ENCODE measurements at places on chromosomes 12 and 14.

DNA sequence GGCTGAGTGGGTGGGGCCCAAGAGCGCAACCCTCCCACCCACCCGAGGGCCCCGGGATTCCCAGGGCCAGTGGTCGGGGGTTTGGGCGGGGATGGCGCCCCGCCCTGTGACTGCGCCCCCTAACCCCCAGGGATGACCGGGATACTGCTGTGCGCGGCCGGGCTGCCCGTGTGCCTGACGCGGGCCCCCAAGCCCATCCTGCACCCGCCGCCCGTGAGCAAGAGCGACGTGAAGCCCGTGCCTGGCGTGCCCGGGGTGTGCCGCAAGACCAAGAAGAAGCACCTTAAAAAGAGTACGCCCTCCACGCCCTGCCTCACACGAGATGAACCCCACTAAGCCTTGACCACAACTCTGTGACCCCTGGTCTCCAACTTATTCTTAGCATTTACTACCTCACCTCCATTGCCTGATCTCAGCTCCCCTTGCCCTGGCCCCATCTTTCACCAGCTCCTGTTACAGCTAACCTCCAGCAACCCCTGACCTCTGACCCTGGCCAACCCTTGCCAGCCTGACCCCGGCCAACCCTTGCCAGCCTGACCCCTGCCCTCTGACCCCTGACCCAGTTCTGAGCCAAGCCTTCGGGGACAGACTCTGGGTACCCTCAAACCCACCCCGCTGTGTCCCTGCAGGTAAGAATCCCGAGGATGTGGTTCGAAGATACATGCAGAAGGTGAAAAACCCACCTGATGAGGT, 37.0 kb downstream of the DTX1 start:
- DNase-seq, result no peak

GRCh38 chr12:114403011-114403689, 2.8 kb downstream of the TBX5 start:
- DNase-seq, result no peak

DNA sequence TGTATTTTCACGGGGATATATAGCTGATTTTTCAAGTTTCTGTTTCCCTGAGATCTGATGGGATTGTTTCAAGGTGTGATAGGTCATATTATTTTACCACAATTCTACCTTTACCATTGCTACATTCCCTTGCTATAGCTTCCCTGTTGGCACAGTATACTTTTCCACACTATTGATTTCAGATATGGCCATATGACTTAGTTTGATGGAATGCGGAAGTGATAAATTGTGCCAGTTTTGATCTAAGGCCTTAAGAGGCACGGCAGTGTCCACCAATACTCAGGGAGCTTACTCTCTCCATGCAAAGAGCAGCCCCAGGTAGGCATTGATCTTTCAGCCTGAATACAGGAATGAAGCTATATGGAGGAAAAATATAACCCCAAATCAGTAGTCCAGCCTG, 315.7 kb downstream of the SLC16A7 start:
- DNase-seq, result no peak

DNA sequence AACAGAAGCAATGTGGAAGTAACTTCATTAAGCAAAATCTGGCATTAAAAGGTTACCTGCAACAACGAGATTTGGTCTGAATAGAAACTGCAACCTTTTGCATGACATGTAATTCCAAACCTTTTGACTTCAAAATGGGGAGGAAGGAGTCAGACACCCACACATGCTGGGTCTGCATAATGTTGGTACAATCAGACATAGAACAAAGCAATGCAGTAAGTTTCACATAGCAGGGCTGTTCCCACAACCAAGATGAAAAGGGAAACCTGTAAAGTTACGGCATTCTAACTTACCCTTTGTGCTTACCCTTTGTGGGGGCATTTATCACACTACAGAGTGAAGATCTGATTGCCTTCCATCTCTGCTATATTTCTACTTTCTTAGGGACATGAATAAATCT, 10.1 kb upstream of the SLC35F4 start:
- DNase-seq, result no peak

DNA sequence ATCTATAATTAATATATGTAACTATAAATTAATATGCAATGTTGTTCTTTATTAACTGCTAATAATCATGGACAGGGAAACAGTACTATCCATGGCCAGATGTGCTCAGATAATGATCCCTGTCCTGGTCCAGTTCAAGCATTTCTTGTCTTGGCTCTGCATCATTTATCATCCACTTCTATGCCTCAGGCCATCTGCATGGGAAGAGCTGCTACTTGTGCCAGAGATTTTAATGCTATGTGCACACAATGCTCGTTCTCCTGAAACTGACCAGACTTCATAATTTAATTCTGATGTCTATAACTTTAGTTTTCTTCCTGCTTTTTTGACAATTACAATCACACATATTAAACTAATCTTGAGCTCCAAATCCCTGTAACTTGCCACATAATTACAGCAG, 11.2 kb upstream of the TMX1 start:
- DNase-seq, result no peak

- no peak for DNase-seq
Observed at GRCh38 chr12:15751741-15752140, 37.4 kb downstream of the EPS8 start.

- DNase-seq, result no peak
Observed at GRCh38 chr14:56840221-56840620, 29.9 kb upstream of the OTX2 start.

DNA sequence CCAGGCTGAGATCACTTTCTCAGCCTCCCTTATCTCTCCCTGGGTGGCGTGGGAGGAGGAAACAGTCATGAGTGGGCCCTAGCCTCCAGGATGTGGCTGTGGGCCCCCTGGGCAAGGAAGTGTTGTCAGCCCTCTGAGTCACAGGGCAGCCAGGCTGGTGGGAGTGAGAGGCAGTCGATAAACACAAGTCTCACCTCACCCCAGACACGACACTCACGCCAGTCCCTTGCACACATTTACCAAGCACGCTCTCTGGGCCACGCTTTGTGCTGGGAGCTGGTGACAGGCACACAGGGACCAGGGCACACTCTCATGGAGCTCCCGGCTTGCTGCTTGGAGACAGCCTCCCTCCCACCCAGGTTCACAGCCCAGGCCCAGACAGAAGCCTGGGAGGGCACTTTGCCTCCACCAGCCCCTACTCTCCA, 1.9 kb upstream of the KRT79 start:
- no peak for DNase-seq

GRCh38 chr12:120071493-120072020, 45.0 kb downstream of the RAB35 start:
- DNase-seq, result no peak

DNA sequence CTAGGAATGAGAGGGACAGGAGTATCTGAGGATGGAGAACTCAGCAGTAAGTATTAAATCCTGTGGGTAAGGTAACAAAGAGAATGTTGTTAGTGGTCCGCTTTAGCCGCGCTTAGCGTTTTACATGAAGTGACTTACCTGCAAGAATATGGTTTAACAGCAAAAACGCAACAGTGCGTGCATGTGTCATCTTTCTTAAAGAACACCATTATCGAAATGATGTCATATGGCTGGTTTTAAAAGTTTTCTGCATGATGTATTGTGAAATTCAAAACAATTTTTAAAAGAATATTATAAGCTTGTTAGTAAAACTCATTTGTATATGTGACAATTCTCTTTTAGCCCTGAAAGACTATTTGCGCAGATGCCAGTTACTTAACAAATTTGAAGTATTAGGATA, 1.7 kb downstream of the LEMD3 start:
- DNase-seq, result no peak

DNA sequence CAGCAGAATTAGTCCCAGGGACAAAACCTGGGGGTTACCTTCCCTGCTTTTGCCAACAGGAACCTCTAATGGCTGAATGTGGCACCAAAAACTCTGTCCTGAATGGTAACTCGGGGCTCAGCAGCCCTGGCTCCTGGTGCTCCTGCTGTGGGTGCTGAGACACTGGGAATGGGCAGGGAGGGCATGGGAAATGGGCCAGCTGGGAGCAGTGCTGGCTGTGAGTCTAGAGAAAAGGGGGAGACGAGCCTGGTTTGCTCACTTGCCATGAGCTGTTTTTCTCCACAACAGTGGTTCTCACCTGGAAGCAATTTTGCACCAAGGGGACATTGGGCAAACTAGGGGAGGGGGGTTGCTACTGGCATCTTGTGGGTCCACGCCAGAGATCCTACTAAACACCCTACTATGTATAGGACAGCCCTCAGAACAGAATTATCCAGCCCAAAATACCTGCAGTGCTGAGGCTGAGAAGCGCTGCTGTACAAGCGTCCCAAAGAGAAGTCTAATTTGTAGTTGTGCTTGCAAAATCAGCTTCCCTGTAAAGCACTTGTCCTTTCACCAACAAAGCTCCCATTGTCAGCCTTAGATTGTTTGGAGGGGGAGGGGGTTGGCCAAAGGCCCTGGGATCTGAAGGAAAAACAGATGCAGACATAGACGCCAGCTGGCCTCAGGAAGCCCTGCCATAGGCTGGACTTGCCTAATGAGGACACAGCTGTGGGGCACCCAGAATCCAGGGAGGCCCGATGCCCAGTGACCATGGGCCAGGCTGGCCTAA, 3.6 kb downstream of the LRRC74A start:
- no peak for DNase-seq

DNA sequence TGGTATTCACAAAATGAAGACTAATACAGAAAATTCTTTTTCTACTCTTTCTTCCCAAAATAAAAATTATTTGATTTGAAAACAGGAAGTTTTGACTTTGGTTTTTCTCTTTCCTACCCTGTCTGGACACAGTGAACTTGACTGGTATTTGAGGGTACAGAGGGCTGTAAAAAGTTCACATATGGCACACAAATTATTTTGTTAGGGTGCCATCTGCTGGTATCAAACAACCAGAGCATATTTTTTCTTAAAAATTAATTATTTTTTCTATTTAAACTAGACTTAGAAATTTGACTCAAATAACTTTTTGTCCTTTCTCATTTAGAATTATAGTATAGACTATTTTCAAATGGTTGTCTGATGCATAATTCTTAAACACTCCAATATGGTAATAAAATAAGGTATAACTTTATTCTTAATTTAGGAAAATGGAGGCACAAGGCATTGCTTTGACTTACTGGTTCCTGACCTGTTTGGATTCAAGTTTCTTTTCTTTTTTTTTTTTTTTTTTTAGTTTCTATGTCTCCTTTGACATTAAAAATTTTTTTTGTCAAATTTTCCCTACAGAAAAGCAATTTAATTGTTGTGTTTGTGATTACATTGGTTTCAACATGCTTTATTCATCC, 390.6 kb downstream of the PRKD1 start:
- peak; percentile 56 for DNase-seq

DNA sequence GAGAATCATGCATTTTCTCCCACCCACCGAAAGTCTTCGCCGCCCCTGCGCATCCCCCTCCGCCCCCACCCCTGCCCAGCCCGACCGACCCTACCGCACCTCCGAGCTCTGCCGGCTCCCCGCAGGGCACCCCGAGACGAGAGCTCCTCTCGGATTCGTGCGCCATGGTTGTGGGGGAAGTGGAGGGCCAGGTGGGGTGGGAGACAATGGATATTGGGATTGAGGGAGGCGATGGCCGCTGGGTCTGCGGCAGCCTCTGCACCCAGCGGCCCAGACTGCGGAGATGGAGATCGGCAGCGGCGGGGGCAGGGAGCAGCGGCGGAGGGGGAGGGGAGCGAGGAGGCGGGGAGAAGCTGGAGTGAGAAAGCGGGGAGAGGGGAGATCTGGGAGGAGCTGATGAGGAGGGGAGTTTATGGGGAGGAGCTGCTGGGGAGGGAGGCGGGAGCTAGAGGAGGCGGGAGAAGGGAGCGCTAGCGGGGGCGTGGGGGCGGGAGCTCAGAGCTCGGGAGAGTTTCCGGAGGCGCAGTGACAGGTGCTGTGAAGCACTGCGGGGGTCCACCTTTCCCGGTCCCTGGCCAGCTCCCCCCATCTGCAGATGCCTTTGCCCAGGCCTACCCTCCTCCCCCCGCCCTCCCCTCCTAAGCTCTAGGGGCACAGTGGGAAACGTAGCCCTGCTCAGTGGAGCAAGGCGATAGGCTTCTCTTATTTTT, at the start of gene SALL2:
Gene SALL2, minus strand, starts transcription at position 385 of the 710 bp plus-strand sequence. Its CDS starts 219 bp downstream, at position 166.
- peak; percentile 93 for DNase-seq

DNA sequence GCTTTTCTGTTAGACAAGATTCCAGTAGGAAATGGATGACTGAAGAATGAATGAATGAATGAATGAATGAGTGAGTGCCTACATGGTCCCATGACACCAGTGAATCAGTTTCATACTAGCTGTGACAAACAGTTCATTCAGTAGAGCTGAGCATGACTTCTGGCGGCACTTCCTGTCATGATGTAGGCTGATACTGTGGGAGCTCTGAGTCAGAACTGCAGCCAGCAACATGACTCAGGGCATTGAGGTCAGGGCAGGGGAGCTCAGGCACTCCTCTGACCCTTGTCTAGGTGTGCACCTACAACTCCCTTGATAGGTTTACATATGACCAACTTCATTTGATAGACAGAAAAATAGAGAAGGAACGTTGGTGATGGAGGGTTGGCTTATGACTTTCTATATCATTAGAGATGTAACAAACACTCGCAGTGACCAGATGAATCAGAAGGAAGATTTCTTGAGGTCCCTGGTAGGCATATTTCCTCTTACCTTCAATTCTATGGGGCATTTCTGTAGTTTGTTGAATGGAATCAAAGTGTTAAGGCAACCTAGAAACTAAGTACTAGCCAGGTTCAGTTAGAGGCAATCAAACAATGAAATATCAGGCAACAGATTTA, 139.3 kb upstream of the ARHGAP5 start:
- no peak for DNase-seq

DNA sequence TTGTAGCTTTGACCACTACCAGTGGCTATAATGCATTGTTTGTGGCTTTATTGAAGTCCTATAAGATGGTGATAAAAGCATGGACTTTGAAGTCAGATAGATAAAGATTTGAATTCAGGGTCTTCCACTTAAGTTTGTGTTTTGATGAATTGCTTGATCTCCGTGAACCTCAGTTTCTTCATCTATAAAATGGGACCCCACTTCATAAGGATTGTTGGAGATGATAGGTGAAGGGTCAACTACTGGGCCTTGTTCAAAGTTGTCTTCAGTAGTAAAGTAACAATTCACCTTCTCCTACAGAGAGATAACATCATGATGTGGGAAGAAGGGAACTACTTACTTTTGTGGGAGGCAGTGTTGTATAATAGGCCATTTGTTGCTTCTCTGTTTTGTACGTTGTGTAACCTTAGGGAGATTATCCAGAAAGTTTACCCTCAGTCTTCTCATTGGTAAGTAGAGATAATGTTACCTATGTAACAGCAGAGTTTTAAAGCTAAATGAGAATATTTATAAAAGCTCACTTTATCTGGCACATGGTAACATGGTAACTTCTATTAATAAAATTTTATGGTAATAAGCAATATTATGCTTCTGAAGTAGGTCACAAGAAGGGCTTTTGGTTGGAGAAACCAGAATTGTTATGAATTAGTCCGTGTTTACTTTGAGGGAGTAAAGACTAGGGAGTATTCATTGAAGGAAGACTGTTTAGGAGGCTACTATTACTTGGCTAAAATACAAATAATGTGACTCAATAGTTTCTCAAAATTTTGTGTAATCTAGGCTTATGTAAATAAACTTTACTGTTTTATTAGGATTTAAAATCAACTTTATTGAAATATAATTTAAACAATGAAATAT, 15.1 kb downstream of the ADIPOR2 start:
- no peak for DNase-seq

GRCh38 chr12:31877884-31878283, 81.3 kb upstream of the RESF1 start:
- DNase-seq, result no peak
